ENCODE measurements at places on chromosomes 3 and 15.

GRCh38 chr3:58249358-58250092 is 11.9 kb downstream of the ABHD6 start:
- DNase-seq, result no peak

DNA sequence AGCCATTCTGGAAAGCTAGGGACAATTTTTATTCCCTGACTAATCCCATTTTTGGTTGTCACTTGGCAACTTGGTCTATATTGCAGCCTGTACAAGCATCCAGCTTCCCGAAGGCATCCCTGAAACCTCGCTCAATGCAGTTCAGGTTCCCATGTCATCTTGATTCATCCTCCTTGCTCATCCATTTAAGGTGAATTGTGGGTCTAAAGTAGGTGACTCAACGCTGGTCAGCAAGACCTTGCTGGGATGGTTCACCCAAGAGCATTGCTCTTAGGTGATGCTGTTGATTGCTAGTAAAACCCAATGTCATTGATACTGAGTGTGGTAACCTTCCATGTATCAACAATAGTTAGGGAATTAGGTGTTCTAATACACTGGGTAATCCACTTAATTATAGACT is 13.1 kb upstream of the RAB8B start:
- no peak for DNase-seq

DNA sequence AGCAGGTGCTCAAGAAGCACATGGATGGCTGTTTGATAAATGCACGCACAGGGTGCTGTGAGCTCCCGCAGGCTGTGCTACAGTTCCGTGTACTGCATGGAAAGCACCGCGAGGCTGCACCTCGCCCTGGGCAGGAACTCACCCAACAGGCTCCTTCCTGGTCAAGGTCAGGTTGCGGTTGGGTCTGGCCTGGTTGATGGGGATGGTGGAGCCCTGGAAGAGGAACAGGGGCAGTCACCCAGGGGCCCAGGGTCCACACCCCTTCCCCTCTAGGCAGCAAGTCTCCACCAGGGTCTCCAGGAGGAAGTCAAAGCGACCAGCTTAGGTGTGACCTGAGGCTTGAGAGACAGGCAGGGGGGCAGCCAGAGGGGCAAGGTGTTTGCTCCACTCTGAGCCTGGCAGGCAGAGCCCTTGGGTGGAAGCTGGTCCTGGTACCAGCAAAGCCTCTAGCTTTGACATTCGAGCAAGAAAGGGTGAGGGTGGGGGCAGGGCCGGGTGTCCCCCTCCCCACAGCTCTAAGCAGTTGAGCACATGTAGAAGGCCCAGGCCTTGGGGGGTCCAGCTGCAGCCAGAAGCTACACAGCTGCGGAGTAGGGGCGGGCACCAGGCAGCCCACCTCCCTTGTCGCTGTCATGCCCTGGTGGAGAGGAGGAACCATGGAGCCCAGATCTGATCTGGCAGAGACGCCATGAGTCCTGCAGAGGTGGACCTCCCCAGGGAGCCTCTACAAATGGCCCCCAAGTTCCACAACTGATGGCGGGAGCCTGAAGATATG is 46.3 kb upstream of the SLC41A3 start:
- DNase-seq, result no peak

DNA sequence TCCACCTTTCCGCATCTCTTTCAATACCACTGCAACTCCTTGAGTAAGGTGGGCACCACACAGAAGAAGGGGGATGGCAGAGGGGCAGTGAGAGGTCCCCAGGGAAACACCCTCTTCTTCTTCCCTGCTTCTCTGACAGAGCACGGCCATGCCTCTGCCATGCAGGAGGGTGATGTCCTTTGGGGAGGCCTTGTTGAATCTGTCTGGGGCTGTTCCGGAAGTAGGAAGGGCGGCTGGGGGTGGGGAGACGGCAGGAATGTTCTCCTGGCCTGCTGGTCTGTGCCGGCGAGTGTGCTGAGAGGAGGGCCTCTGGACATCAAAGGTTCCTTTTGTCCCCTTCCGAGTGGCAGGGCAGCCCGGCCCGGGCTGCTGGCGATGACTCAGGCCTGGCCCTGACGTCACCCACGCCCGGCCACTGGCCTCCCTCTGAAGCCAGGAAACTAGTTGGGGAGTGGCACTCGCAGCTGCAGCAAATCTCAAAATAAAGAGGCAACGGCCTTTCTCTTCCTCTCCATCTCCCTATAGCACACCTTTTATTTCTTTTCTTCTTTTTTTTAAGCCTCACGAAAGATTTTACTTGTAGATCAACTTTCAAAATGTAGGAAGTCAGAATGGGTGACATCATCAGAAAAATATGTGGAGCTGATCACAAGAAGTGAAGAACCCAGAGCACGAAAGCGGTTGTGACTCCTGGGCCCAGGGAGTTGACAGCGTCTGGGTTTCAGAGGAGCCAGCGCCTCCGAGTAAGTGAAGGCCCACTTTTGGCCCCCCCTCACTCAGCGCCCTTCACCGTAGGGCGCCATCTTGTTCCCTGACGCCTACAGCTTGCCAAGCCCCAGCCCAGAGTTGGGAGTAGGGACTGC is at the start of gene ZBTB38:
Gene ZBTB38, plus strand, starts transcription at position 443 of the 863 bp plus-strand sequence. CDS start 73,885 bp downstream, outside the sequence.
- DNase-seq, result no peak

GRCh38 chr3:72657666-72658065 is 190.6 kb downstream of the SHQ1 start:
- no peak for DNase-seq

DNA sequence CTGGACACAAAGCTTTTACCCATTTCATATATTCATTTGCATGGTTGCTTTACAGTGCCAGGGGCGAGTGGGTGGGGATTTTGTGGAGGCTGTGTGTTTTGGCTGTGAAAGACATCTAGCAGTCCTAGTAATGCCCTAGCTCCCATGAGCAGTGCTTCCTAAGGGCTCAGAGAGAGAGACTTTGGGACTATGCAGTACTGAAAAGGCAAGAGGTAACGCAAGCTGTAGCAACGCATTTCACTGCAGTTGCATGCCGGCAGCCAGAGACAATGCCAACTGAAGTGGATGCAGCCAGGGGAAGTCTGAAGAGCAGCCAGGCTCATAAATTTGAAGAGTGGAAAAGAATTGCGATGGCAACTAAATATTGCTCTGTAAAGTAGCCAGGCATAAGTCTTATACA is 27.4 kb upstream of the ATP10A start:
- no peak for DNase-seq

- no peak for DNase-seq
These were observed 3.3 kb downstream of the SCAMP2 start for GRCh38 chr15:74869726-74870407.

DNA sequence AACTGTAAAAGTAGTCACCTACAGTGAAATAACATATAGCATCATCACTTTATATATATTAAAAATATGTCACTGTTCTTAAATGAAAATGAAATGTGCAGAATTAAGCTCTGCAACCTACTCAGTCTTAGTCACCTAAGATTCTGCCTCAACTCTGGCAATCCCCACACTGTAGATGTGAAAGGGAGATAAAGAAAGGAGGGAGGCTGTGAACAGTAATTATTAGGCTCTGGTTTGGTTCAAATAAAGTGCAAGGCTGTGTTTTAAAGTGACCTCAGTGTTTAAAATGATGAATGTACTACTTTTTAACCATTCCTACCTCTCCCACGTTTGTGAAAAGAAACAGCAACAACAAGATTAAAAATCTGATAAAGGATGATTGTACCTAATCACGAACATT is 72.2 kb downstream of the ATP8B4 start:
- DNase-seq, result no peak

DNA sequence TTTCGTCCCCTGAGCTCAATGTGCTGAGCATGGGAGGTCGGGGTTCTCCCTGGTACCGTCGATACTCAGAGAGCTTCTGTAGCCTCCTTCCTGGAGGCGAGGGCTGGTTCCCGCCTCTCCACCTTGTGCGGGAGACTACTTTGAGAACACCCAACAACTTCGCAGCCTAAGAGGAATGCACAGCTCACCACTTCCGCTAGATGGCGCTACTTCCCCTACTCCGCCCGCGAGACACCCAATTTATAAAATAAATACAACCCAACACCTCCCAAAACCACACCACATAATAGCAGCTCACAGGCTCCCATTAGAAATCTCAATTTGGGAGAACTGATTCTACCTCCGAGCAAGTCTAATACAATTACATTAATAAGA is 1.2 kb downstream of the RGMA start:
- DNase-seq, result no peak

- no peak for DNase-seq
These were observed 33.9 kb downstream of the RLBP1 start for GRCh38 chr15:89187301-89187985.
